SK-N-SH treated with all-trans-retinoic acid at 6 μM for 48 hours (cell line): ENCODE measurements at places on chromosomes 3 and 15.
A peak's percentile ranks its signal among the peaks of the same experiment; 100 is the strongest.

- ATAC-seq: no peak
Measured at GRCh38 chr3:107524326-107524840, 1.6 kb downstream of the BBX start.

DNA sequence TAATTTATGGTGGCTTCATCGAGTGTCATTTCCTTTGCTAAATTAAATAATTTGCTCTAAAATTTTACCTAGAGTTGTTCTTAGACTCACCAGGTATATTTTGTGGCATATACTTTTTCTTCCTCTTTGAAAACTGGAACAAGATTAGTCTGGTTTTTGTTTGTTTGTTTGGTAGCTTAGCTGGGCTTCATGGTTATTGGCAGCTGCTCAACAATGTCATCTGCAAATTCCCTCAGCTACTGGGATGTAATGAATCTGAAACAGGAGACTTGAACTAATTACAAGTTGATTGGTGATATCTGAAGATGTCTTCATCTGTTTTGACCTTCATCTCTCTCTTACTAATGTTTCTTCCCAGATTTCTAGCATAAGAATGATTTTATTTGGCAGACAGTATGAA lies 270.5 kb upstream of the P2RY1 start:
- ATAC-seq: no peak

DNA sequence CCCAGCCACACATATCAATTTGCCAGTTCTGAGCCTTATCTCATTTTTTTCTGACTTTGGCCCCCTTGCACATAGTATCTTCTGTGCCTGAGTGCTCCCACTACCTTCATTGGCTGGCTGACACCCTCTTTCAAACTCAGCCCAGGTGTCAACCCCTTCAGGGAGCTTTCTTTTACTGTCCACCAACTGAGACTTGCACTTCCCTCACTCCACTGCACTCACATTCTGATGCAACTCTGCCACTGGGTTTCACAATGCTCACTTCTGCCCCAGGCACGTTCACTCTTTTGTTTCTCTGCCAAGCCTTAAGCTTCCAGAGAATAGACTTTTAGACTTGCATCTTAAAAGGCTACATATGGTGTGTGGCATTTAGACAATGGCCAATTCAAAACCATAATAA lies 101.5 kb upstream of the CBLB start:
- ATAC-seq: no peak

DNA sequence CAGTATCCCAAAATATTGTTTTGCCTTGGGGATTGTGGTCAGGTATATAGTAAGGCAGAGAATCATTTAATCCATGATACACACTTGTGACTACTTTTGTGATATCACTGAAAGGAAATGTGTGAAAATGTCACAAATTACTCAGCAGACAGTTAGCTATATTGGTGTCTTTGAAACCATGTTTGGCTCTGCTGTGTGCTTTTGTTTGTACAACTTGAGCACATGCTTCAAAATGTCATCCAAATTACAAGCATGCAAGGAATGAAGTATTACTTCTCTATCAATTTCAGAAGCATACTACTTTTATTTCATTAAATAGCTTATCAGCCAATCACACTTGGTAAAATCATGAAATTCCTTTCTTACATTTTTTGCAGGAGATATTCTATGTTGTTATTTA lies 619.0 kb upstream of the AGTR1 start:
- no peak for ATAC-seq

DNA sequence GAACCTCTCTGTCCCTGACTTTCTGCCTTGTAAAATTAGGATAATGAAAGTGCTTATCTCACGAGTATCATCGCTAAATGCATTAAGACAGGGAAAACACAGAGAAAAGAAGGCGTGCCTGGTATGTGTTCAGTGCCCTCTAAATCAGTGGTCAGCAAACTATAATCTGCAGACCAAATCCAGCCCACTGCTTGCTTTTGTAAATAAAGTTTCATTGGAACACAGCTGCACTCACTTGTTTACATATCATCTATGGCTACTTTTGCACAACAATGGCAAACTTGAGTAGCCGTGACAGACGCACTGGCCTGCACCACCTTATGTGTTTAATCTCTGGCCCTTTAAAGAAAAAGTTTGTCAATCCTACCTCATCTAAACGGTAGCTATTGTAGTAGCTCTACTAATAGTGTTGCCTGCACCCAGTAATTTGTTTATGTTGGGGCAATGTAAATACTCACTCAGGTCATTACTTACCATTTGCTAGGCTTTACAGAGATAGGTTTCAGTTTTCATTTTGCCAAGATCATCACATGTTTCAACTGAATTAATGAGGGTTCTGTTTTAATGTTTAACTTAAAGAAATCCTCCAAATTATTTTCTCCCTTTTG lies 229.4 kb downstream of the FEZF2 start:
- no peak for ATAC-seq

DNA sequence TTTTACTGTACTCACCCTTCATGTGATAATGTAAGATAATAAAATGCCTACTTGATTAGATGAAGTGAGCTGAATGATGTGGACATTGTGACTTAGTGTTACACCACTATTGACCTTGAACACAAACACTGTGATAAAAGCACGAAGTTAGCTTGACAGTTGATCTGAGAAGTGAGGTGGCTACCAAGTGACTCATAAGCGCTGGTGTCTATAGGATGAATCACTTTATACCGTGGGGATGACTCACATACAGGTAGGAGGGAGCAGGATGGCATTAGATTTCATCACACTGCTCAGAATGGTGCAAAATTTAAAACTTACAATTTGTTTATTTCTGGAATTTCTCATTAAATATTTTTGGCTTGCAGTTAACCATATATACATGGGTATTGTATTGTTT lies 174.7 kb upstream of the CNTN3 start:
- ATAC-seq: no peak

- no peak for ATAC-seq
Measured at GRCh38 chr15:88118035-88118434, 138.5 kb downstream of the NTRK3 start.

DNA sequence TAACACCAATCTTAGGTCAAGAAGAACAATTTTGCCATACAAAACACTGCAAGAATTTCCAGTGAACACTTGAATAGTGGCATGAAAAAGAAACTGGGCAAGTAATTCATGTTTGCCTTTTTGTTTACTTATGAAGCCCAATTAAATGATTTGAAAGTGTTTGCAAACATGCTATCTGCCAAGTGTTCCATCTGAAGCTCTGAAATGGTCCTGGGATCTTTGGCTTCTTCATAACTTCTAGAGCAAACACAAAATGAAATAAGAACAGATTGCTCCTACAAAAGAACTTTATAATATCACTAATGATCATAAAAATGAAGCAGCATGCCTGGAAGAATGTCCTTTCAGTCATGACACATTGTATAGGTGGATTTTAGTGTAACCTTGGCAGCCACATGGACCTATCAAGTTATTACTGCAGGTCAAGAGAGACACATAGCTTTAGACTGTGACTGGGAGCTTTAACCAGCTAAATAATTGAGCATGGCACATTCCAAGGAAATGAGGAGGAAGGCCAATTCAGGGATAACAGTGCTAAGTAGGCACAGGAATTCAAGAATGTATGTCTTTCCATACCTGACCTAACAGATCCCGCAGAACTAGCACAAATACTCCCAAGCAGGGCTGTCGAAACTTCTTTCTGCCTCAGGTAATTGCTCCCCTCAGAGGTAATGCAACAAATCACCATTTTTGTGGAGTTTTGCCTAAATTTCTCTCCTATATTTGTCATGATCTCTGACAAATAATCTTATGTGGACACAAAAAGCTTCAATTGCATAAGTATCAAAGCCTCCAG lies 144.6 kb downstream of the DUT start:
- ATAC-seq: peak; percentile 72

- no peak for ATAC-seq
Measured at GRCh38 chr3:128585189-128585588, 65.4 kb downstream of the RPN1 start.

- no peak for ATAC-seq
Measured at GRCh38 chr15:56783156-56783856, 50.0 kb upstream of the ZNF280D start.

DNA sequence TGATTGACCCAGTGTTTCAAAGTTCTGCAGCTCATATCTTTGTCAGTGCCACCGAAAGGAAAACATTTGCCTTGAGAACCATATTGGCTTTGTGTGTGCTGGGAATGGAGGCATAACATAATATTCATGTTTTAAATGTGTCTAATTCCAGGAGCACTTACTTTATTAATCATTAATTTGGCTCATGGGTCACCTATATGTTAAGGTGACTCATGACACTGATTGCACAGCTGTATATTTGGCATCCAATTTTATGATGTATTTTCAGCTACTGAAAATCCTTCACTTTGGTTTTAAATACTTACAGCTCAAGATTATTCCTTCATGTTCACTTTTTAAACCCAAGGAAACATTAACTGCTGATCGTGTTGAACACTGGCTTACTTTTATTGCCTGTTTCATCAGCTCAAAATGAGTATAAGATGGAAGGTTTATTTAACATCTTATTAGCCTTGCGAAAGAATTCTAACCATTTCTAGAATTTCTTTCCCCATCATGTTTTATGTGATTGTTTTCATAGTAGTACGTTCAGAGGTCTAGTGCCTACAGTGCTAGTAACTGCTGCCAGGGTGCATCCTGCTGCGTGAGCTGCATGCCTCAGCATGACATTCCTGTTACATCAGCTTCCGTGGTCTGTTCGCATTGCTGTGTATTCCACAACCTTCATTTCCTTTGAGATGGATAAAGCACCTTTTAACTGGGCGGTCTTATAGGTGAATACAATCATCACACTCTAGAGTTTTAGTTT lies 63.7 kb downstream of the LRCH3 start:
- peak; percentile 64; the same call in 2 of the 3 replicates for ATAC-seq

GRCh38 chr3:129663045-129663446 lies 56.6 kb upstream of the PLXND1 start:
- no peak; the same call in 2 of the 3 replicates for ATAC-seq

GRCh38 chr3:127067116-127067910 lies 84.4 kb downstream of the PLXNA1 start:
- ATAC-seq: no peak

DNA sequence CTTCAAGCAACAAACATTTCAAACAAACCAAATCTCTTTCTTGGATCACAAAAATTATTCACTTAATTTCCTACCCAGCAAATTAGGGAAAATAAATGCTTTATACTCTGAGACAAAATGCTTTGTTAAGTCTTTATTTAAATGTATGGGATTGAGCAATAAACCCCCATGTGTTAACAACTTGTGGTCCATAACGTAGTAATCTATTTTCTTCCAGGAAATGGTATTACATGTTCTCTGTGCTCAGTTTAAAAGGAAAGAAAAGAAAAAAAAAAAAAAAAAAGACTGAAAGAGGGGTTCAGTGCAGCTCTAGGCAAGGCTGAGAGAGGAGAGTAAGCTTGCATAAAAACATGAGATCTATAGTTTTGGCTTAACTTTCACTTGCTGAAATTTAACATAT lies 102.3 kb downstream of the PIK3CB start:
- ATAC-seq: no peak

GRCh38 chr3:30332196-30333021 lies 274.0 kb upstream of the TGFBR2 start:
- no peak for ATAC-seq

- ATAC-seq: peak; percentile 96
Measured at GRCh38 chr15:48703544-48703943, 58.0 kb upstream of the FBN1 start.

- no peak for ATAC-seq
Measured at GRCh38 chr15:101397521-101398003, 91.9 kb downstream of the PCSK6 start.

GRCh38 chr3:101104321-101104720 lies 111.1 kb upstream of the ABI3BP start:
- ATAC-seq: no peak
